T-cell (primary cell): ENCODE measurements at places on chromosomes 4 and X. TPM values are rescaled to one million over a fixed set of nuclear protein-coding genes. Genes with fewer than 3 reads are reported as not detected.

DNA sequence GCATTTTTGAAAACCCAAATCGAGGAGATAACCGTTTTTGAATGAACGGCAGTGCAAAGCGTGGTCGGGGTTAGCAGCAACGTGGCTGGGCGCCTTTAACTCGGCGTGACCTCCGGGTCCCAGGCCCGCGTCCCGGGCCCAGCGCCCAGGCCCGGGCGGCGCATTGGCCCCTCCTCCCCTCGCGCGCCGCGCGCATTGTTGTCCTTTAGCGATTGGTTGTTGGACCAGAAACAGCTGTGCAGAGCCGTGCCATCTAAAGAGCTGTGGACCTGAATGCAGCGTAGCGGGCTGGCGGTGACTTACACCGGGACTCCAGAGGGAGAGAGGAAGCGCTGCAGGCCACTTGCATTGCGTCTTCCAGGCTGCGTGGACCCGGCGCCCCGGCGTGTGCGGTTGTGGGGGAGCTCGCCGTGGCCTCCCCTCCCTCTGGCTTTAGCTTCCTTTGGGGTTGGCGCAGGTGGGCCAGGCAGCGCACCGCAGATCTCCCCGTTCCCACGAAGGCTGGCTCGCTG is at the start of gene STOX2:
TSS of gene STOX2 (plus strand) at position 227 of the 512 bp plus-strand sequence. CDS start 1,484 bp downstream, outside the sequence.
- no peak for DNase-seq

DNA sequence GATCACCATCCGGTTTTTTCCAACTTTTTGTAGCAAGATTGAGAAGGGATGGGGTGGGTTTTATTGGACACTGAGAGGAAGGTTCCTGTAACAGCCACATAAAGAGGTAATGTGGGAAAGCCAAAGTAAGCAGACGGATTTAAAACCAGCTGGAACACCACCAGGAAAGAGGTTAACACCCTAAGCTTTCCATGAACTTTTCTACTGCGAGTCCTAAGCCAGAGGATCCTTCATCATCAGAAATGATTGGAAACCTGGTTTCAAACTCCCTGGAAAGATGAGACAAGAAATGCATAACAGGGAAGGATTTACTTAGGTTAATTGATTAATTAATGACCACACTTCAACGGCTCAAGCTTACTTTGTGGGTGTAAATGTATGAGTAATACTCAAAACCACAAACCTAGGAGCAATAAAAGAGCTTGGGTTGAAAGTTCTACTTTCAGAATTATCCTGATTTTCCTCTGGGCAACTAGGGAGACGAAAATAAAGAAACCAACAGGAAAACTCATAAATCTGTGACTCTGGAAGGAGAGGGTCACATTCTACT is 91.5 kb downstream of the COX18 start:
- no peak for DNase-seq

GRCh38 chr4:161714931-161715330 is 448.9 kb downstream of the FSTL5 start:
- no peak for DNase-seq

GRCh38 chrX:12844319-12844718 is 22.6 kb upstream of the TLR7 start:
- DNase-seq = no peak

DNA sequence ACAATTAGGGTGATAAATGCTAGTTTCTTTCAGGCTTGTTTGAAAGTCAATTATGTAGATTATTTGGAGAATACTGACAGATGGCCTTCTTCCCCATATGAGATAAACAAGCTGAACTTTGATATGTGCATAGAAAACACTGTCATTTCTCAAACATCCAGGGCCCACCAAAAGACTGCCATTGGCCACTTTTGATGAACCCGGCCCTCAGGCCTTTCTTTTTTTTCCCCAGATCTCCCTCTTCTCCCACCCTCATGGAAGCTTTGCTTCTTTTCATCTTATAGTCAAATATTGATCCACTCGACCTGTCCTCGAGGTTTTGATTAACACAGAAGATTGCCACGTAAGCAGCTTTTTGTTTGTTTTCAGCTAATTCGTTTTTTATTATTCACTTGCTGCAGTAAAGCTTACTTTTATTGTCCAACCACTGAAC is 377.4 kb downstream of the SMARCA1 start:
- no peak for DNase-seq

- DNase-seq = no peak
These were observed 51.2 kb downstream of the TIGD2 start for GRCh38 chr4:89162496-89162895.

DNA sequence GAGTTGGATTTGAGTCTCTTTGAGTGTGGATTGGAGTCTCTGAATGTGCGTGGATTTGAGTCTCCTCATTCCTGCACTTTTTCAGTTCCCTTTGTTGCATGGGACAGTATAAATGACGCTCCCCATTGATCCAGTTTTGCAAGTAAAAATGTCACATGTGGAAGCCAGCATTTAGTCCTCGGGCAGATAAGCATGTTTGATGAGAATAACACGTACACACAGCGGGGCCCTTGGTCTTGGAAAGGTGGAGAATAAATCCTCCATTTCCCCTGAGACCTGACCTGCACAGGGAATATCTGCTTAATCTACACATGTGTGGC is 8.1 kb downstream of the P2RY8 start:
- no peak for DNase-seq

GRCh38 chrX:22249371-22249770 is 23.3 kb upstream of the CBLL2 start:
- DNase-seq = no peak

CXXC4 gene
- 0.20 TPM for total RNA-seq

MAGEC1 gene
- total RNA-seq = 0.09 TPM

- DNase-seq = no peak
These were observed 49.6 kb downstream of the RRAGB start for GRCh38 chrX:55767100-55767499.
